ENCODE measurements at places on chromosomes 2 and 18.

DNA sequence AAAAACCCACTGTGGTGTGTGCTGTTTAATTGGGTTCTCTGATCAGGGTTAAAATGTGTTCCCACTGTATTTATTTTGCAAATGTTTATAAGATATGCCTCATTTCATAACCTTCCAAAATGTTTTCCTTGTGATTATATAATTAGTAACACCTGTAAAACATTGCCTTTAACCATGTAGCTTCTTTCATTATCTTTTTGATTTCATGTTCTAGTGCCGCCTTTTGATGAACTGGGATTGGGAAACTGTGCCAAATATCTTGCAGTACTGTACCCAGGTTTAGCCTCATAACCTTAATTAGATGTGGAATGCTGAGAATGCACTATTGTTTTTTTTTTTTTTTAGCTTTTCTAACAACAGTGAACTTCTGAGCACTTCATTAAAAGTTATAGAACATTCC lies 96.9 kb downstream of the TANC1 start:
- DNase-seq: no peak

GRCh38 chr2:219633276-219634065 lies 6.0 kb downstream of the SLC4A3 start:
- DNase-seq: no peak

- no peak for DNase-seq
These were observed 84.3 kb downstream of the ACOXL start for GRCh38 chr2:110816404-110817365.

- DNase-seq: no peak
These were observed 16.2 kb downstream of the AFF3 start for GRCh38 chr2:100126201-100126600.

DNA sequence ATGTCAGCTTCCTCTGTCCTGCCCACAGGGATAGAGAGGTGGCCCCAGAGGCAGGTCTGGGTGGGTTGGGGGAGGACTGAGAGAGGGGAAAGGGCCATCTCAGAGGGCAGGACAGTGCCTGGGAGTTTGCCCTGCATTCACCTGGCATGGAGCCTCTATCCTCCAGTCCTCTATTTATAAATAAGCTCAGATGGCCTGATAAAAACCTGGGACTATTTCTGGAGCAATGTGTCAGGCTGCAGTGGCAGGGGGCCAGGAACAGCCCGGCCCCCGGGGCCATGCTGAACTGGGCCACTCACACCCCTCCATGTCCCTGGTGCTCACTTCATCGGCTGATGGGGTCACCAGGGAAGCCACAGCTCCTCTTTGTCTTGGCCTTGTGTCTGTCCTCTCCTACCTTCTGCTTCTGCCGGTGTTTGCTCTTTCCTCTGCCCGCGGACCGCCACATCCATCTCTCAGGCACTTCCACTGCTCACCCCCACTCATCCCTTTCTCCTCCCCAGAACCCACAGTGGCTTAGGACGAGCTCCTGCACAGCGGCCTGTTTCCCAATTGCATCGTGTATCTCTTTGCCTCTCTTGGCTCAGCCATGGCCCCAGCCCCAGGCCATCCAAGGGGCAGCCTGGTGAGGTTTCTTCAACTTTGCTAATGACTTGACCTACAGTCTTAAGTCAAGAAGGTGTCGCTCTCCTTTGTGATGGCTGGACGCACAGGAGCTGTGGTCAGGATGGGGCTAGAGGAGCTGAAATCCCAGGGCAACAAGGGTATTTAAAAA lies 38.8 kb downstream of the SCTR start:
- DNase-seq: peak; percentile 81

DNA sequence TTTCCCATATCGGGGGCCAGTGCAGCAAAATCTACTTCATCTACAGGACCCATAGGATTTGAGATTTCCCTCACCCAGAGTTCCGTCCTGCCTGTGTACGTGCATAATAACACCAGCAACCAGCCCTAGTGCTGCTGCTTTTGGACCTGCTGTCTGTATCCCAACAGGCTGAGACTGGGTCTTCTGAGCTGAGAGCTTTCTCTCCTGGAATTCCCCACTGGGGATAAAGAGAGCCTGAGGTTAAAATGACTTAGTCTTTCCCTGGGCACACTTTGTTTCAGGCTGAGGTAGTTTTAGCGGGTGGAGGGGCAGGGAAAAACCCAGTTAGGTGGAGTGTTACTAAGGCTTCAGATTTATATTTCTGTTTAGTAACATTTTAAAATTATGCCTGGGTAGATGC lies 62.5 kb downstream of the SERTAD2 start:
- no peak for DNase-seq

DNA sequence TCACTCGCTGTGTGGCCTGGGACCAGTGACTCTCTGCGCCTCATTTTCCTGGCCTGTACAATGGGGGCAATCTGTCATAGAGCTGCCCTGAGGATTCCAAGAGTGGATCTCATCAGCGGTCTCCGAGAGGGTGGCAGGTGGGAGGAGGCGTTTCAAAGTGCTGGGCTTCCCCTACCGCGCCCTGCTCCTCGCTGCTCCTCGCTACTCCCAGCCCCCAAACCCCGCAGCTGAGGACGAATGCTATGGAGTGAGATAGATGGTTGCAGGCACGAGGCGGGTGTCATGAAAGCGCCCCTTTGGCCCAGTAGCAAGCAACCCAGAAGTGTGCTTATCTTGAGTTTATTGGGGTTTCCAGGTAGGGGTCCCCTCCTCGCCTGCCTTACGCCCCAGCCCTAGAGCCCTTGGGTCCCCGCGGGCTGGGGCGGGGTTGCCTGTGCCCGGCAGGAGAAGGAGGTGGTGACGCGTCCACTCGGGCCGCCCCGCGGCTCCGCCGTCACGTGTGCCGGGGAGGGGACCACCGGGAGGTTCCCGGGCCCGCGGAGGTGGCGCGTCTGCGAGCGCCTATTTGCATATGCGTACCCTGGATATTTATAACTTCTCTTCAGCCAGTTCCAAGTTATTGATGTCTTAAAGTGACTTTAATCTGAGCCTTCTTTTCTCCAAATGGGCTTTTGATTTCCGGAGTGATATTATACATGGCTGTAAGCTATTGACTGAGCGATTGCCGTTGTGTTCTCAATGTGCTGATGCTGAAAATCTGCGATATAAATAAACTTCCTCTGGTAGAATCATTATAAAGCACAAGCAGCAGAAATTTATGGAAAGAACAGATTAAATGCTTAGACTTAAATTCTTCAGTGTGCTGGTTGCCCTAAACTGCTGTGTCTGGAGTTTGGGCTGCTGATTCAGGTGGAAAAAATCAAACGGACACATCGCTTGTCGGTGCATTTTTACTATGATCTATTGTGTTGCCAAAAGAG lies 263.7 kb downstream of the ATAD2B start:
- DNase-seq: no peak

DNA sequence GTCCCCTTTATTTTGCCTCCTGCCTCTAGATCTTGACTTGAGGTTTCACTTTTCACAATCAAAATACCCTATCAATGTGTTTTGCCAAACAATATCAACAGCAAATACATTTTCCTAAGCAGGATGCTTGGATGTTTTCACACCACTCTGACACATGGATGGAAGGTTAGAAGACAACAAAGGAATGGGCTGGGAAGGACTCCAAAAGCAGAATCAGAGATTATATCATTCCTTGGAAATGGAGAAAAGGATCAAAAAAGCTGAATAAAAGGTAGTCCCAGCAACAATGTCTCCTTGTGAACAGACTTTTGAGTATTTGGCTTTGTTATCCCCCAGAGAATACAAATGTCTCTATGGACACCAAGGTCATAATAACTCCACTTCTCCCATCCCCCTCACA lies 170.8 kb downstream of the ETAA1 start:
- DNase-seq: no peak

Measured in right lobe of liver (tissue), 6 donors.